ENCODE measurements at places on chromosomes 6 and 20.

DNA sequence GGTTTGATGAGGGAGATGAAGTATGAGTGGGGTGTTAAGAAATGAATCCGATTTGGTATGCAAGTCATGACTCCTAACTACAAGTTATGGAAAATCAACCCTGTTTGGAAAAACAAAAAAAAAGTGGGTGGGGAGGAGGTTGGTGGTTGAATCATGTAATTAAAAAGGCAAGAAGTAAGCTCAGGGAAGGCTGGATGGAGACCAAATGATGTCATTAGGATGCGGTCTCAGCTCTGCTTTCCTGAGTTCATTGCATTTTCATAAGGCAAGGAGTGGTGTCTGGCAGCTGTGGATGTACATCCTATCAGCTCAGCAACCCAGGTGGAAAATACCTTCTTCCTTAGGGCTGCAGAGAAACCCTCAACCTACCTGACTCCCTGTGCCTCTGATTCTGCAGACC is 60.4 kb upstream of the AKAP12 start:
- DNase-seq = no peak

DNA sequence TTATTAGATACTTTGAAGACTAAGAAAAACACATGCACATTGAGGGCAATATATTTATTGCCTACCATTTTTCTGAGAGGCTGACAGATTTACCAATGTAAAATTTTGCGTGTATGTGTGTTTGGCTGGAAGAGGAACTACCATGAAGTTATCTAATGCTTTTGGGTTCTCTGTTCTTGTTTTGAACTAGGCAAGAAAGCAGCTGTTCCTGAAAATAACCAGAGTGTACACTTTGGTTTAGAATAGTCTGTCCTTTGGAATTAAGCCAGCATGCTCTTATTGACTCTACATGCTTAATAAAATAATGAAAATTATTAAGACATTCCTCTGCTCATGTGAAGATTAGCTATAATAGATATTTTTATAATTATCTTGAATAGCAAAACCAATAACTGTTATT is 129.2 kb downstream of the MYB start:
- no peak for DNase-seq

DNA sequence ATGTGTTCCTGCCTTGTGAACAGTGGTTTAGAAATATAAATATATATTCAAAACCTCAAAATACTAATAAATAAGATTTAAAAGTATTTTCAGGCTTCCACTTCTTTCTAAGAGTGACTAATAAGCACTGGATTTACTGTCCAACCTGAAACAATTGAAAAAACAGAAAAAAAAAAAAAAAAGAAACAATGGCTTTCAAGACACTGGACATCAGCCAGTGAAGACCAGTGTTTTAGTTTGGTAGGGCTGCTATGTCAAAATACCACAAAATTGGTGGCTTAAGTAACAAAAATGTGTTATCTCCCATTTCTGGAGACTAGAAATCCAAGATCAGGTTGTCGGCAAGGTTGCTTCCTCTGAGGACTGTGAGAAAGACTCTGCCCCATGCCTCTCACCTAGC is 101.4 kb upstream of the PDE7B start:
- no peak for DNase-seq

GRCh38 chr20:64223526-64224067 is 32.0 kb upstream of the PCMTD2 start:
- no peak for DNase-seq

- DNase-seq = no peak
Measured at GRCh38 chr6:105981002-105981887, 104.9 kb upstream of the PRDM1 start.
